ENCODE measurements at places on chromosomes 16 and 17.
A peak's percentile ranks its signal among the peaks of the same experiment; 100 is the strongest.

- DNase-seq = no peak
Measured at GRCh38 chr16:63904182-63904581, 1217.7 kb downstream of the CDH11 start.

DNA sequence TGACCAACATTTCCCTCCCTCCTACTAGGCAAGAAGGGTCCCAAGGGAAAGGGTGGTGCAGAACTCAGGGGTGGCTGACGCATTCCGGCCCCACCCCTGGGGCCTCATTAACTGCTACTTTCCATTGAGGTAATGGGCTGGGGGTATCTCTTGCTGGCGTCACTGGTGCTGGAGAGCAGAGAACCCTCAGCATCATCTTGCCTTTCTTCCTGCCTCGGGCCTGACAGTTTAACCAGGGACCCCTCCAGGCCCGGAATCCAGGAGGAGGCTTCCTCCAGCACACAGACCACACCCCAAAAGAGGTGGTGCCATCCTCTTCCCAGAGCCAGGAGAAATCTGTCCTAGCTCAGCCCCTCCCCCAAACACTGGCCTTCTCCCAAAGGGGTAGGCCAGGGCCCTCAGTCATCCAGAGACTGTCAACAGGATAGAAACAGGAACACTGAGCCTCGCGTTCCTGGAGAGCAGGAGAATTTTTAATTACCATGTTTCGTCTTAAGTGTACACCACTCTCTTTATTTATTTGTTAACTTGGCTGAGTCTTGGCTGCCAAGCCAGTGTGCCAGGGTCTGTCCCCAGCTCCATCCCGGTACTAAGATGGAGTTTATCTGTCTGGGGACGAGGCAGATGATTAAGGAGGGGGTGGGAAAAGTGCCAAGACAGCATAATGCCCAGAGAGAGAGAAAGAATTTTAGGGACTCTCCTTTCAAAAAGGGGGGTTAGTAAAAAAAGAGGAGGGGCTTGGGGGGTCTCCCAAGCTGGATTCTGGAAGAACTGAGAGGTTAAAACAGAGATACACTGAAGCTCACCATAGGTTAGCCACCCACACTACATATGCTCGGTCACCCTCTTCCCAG, 5.1 kb downstream of the ETV4 start:
- peak; percentile 95 for DNase-seq

GRCh38 chr16:1206326-1206725, 18.7 kb downstream of the TPSG1 start:
- no peak for DNase-seq

DNA sequence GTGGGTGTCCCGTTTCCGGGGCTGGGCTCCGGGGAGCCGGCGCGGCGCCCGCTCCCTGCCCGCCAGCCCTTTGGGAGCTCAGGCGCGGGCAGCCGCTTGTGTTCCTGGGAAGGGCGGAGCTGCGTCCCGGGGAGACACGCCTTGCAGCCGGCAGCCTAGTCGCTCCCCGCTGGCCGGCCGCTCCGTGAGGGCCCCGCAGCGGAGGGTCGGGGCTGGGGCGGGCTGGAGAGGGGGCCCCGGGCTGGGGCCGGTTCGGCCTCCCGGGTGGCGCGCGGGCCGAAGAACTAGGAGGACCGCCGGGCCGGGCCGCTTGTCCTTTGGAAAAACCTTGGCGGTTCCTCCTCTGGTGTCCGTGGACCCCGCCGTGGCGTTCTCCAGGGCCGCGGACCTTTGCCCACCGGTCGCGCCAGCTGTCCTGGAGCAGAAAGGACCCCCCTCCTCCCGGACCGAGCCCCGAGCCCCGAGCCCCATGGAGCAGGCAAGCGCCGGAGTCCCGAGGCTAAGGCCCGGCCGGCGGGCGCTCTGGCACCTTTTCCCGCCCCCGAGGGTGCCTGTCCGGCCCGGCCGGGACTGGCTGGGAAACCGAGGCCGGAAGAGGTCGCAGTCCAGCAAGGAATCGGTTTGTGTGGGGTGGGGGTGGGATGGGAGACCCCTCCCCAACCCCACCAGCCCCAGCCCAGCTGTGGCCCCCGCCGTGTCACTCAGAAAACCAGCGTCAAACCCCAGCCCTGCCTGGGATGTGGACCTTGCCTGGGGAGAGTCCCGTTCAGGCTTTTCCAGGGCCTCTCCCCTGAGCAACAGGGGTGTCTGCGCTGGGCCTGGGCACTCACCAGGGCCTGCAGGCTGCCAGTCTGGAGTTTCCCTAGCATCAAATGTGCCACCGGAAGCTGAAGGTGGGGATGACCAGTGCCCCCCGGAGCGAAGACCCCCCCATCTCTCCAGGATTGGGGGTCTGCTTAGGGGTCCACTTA, 6.8 kb upstream of the TBC1D3B start:
- peak; percentile 57 for DNase-seq

- no peak for DNase-seq
Measured at GRCh38 chr17:6492892-6493674, 48.8 kb downstream of the PIMREG start.

- DNase-seq = no peak
Measured at GRCh38 chr17:75260641-75261335, 618 bp downstream of the GGA3 start.

DNA sequence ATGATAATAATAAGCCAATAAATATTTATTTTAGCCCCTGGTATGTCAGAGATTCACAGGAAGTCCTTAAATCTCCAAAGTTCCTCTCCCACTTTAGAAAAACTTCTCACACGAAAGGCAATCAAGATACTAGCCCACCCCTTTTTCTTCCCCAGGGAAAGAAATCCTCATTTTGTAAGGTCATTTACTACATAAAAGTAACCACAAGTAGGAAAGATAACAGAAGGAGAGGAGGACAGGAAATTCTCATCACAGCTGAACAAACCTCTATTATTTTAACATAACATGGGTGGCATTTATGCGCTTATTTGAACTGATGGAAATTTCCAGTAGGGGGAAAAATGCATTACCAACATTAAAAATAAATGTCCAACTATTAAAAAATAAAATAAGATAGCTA, 3.4 kb downstream of the FAM222B start:
- no peak for DNase-seq

DNA sequence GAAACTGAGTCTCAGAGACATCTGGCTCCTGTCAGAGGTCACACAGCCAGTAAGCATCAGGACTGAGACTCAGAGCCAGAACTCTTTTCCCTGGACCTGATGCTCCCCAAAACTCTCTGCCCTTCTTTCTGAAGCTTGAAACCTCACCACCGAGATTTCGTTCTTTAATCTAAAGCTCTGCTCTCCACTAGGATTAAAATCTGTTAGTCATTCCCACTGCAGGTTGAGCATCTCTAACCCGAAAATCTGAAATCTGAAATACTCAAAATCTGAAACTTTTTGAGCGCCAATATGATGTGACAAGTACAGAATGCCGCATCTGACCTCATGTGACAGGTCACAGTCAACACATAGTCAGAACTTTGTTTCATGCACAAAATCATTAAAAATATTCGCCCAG, 2.2 kb downstream of the CDH16 start:
- no peak for DNase-seq

DNA sequence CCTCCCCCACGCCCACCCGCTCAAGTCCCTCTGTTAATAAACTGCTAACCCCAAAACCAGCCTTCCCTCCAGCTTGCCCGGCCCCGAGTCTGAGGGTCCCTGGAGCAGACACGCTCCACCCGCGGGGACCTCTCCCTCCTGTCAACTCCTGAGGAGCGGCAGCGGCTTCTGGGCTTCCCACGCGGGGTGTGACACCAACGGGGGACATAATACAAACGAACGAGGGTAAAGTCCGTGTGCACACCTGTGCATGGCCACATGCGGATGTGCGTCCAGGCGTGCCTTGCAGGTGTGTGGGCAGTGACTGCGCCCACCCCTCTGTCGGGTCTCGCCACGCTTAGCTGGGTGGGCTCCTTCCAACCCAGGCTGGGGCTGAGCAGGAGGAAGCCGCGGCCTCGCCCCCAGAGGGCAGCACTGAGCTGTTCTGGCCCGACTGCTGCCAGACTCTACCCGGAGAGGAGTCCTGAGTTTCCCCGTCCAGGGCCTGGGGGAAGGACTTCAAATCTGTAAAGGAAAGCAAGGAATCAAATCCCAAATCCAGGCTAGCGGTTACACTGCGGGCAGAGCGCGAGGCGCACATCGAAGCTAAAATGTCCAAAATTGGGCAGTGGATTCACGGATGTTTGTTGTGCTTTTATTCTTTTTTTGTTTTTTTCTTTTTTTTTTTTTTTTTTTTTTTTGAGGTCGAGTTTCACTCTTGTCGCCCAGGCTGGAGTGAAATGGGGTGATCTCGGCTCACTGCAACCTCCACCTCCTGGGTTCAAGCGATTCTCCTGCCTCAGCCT, 24.2 kb upstream of the KRT17 start:
- peak; percentile 83 for DNase-seq

Data from NCI-H460 (cell line).